Activated naive CD8-positive, alpha-beta T cell treated with anti-CD3 and anti-CD28 coated beads, Interleukin-2, amount 50 U/mL, for 24 hours (primary cell): ENCODE measurements at places on chromosomes 7 and 10.
A peak's percentile ranks its signal among the peaks of the same experiment; 100 is the strongest.

GRCh38 chr10:110455446-110455845 is 42.3 kb upstream of the DUSP5 start:
- H3K4me3 ChIP-seq, result peak overlapping the region; percentile 5
- no peaks in the 10 kb centered on the region for H3K36me3 ChIP-seq
- peaks cover 55% of the 10 kb centered on the region for H3K4me1 ChIP-seq
- DNase-seq, result peak; percentile 49
- H3K27ac ChIP-seq, result peak overlapping the region; percentile 41

GRCh38 chr7:148588670-148589131 is 1.9 kb upstream of the C7orf33 start:
- H3K36me3 ChIP-seq, result no peaks in the 10 kb centered on the region
- peaks cover 6% of the 10 kb centered on the region for H3K27me3 ChIP-seq
- peaks cover 12% of the 10 kb centered on the region for H3K4me1 ChIP-seq
- no peak for DNase-seq

DNA sequence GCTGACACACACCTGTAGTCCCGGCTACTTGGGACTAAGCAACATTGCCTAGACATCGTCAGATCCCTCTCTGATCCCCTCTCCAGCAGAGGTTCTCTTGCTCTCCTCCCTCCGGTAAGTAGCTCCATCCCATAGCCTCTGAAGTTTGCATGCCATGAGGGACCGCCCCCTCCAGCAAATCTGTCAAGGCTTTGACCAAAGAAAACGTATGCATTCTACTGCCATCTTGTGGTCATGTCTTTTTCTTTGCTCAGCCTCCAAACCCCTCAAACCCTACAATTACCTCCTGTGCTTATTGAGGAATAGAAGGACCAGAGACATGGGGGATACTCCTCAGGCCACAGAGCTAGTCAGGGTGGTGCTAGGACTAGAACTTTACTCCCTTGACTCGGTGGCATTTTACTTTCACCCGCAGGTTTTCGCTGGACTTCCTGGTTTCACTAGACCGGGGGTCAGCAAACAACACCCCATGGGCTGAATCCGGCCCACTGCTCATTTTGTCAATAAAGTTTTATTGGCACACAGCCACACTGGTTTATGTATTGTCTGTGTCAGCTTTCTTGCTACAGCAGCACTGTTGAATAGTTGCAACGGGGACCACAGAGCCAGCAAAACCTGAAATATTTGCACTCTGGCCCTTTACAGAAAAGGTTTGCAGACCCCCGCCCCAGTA is 202.6 kb upstream of the FOXK1 start:
- DNase-seq, result peak; percentile 3
- no peaks in the 10 kb centered on the region for H3K4me1 ChIP-seq
- H3K27ac ChIP-seq, result no peak overlapping the region
- H3K27me3 ChIP-seq, result peaks cover 6% of the 10 kb centered on the region
- H3K4me3 ChIP-seq, result no peak overlapping the region

DNA sequence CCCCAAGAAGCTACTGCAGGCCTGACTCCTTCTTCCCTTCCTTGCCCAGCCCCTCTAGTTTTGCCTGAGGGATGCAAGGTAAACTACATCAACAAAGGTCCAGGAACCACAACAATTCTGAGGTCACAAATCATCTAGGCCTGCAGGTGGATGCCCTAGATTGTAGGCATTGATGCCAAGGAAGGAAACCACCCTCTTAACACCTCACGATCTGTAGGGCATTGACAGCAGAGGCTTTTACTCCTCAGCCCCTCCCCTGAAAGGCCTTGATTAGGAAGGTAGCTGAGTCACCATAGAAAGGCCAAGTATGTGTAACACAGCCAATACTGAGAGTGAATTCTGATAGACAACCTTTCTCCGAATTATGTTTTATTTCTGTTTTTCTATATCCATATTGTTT is 46.7 kb upstream of the FAM3C start:
- H3K4me1 ChIP-seq, result peaks cover 24% of the 10 kb centered on the region
- no peaks in the 10 kb centered on the region for H3K27me3 ChIP-seq
- H3K27ac ChIP-seq, result no peak overlapping the region
- DNase-seq, result peak; percentile 3

- no peak for DNase-seq
- peaks cover 34% of the 10 kb centered on the region for H3K4me1 ChIP-seq
- peaks cover 5% of the 10 kb centered on the region for H3K27me3 ChIP-seq
- no peaks in the 10 kb centered on the region for H3K36me3 ChIP-seq
Measured at GRCh38 chr7:156002362-156003066, 190.3 kb upstream of the SHH start.

- no peaks in the 10 kb centered on the region for H3K4me1 ChIP-seq
- H3K36me3 ChIP-seq, result no peaks in the 10 kb centered on the region
- H3K4me3 ChIP-seq, result no peak overlapping the region
- no peak overlapping the region for H3K27ac ChIP-seq
- no peak for DNase-seq
Measured at GRCh38 chr7:146554556-146554955, 438.0 kb downstream of the CNTNAP2 start.

DNA sequence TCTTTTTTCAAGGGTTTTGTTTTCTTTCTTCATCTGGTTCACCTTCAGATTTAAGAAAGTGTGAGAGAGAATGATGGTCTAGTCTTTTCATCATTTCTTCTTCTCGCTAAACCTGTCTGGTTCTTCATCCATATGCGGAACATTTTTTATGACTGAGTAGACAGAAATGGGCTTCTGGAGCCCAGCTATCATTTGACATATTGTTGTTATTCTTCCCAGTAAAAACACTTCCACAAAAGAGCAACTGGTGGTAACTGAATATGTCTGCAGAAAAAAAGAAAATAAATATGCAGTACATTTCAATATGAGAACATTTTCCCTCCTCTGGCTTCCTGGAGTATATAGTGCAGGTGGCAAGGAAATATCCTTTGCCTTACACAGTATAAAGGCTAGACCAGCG is 209.5 kb downstream of the JCAD start:
- H3K4me3 ChIP-seq, result no peak overlapping the region
- no peak for DNase-seq
- no peaks in the 10 kb centered on the region for H3K36me3 ChIP-seq

DNA sequence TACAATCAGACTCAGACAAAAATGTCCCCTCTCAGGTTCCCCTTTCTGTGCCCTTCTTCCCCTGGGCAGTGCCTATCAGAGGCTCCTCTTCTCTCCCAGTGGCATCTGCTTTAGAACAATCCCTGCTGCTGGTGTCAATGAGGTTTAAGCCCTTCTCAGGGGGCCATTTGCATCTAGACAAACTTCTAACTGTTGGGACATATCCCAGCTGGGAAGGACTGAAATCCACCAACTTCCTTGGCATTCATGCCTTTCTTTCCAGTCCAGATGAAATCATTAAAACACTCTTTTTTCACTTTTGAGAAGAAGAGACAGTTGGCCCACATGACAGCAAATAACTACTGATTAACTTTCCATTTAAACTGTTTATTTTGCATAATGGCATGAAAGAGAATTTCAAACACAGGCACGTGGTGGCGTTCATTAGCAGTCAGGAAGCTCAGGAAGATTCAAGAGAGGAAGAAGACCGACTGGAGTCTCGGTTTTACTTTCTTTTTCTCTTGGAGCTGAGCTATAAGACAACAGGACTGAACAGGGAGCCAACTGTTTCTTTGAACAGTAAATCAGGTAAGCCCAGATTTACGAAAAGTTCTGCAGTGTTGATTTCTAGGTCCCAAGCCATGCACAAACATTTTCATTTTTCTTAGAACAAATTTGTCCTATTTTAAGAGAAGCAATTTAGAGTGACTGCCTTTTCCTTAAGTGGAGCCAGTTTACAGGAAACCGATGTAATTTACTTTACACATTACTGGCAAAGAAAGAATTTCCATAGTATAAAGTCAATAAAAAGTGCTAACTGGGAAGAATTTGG is at the start of gene GIMAP2:
Gene GIMAP2 (plus strand): TSS at position 488 of the 811 bp plus-strand sequence. CDS start 1,354 bp downstream, outside the sequence.
- peak within 1 kb of the TSS; percentile 98 for H3K27ac ChIP-seq
- H3K36me3 ChIP-seq, result peaks cover 49% of the 10 kb centered on the region
- peaks cover 73% of the 10 kb centered on the region for H3K4me1 ChIP-seq
- no peak for DNase-seq
- no peaks in the 10 kb centered on the region for H3K27me3 ChIP-seq

- H3K4me3 ChIP-seq, result no peak overlapping the region
- peaks cover 52% of the 10 kb centered on the region for H3K4me1 ChIP-seq
- DNase-seq, result peak; percentile 76
- no peaks in the 10 kb centered on the region for H3K27me3 ChIP-seq
- peak overlapping the region; percentile 10 for H3K27ac ChIP-seq
Measured at GRCh38 chr10:32367793-32368453, 21.0 kb upstream of the EPC1 start.

DNA sequence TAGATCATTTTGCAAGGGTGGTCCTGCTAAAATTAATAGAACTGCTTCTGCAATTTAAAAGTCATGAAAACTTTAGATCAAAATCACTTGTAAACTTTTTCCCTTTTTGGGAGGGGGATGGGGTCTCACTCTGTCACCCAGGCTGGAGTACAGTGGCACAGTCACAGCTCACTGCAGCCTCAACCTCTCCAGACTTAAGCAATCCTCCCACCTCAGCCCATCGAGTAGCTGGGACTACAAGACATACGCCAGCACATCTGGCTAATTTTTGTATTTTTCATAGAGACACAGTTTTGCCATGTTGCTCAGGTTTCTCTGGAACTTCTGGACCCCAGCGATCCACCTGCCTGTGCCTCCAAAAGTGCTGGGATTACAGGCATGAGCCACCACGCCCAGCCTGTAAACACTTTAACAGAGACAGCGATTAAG is 79.7 kb downstream of the LRRC17 start:
- DNase-seq, result no peak
- H3K4me1 ChIP-seq, result peaks cover 9% of the 10 kb centered on the region
- no peak overlapping the region for H3K4me3 ChIP-seq
- no peaks in the 10 kb centered on the region for H3K27me3 ChIP-seq
- H3K36me3 ChIP-seq, result no peaks in the 10 kb centered on the region

GRCh38 chr7:134533288-134533771 is 6.0 kb downstream of the AKR1B10 start:
- H3K27ac ChIP-seq, result no peak overlapping the region
- DNase-seq, result no peak
- H3K36me3 ChIP-seq, result no peaks in the 10 kb centered on the region

DNA sequence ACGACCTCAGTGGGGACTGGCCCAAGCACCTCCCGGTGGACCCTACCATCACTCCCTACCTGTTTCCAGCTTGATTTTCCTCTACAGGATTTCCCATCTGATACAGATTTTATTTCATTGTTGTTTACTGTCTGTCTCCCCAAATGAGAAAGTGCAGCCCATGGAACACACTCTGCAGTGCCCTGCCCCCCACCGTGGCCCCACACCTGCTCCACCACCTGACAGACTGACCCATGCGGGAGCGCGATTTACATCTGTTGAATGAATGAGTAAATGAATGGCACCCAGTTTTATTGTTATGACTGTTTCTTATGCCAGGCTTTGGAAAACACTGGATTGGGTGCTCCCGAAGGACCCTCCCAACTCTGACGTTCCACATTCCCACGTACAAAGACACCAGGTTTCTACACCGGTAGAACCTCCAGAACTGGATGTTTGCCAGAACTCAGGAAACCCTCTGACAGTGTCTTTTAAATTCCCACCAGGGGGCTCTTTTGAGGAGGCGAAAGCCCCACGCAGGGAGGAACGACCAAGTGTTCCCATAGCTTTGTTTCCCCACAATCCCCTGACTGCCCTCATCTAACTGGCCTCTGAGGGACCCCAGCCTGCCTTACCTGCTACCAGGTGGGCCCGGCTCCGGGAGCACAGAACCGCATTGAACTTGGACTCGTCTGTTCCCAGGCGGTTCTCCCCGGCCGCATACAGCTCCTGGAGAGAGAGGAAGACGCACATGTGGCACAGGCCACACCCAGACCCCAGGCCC is 29.0 kb downstream of the PLAC9 start:
- peaks cover 48% of the 10 kb centered on the region for H3K36me3 ChIP-seq
- H3K4me1 ChIP-seq, result peaks cover 14% of the 10 kb centered on the region
- no peak for DNase-seq
- H3K4me3 ChIP-seq, result no peak overlapping the region
- no peaks in the 10 kb centered on the region for H3K27me3 ChIP-seq

- H3K36me3 ChIP-seq, result no peaks in the 10 kb centered on the region
- no peak overlapping the region for H3K27ac ChIP-seq
- H3K27me3 ChIP-seq, result no peaks in the 10 kb centered on the region
- H3K4me1 ChIP-seq, result no peaks in the 10 kb centered on the region
- H3K4me3 ChIP-seq, result no peak overlapping the region
Measured at GRCh38 chr10:116654816-116655215, 34.1 kb downstream of the PNLIPRP2 start.

DNA sequence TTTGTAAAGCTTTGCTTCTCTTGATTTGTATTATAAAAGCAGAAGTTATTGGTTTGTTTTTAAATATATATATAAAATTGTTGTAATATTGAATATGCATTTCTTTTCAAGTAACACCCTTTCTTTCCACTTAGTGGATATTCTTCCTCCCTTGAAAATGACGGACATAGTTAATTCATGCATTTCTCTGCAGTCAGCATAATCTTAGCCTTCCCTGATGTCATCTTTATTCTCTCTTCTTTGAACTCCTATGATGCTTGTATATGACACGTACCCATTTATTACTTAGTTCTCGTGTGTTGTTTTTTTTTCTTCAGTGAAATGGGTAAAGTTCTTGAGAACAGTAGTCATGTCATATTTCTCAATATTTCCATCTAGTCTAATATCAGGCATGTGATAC is 191.2 kb downstream of the MDFIC start:
- no peak for DNase-seq
- no peaks in the 10 kb centered on the region for H3K36me3 ChIP-seq
- H3K27me3 ChIP-seq, result peaks cover 1% of the 10 kb centered on the region
- no peak overlapping the region for H3K4me3 ChIP-seq
- H3K4me1 ChIP-seq, result no peaks in the 10 kb centered on the region
- no peak overlapping the region for H3K27ac ChIP-seq

GRCh38 chr7:88647825-88648224 is 111.7 kb upstream of the ZNF804B start:
- H3K4me3 ChIP-seq, result no peak overlapping the region
- H3K4me1 ChIP-seq, result no peaks in the 10 kb centered on the region
- DNase-seq, result no peak
- H3K27ac ChIP-seq, result no peak overlapping the region
- H3K27me3 ChIP-seq, result no peaks in the 10 kb centered on the region
- H3K36me3 ChIP-seq, result no peaks in the 10 kb centered on the region
